Testis (tissue), 5 donors: ENCODE measurements at places on chromosomes 1 and 21. TPM values are rescaled to one million over a fixed set of nuclear protein-coding genes. Genes with fewer than 3 reads are reported as not detected.

The DIO1 gene
- 0.81 TPM for total RNA-seq

The IFI44L gene
- 15.8 TPM for total RNA-seq

The IVL gene
- total RNA-seq: not detected

The KCNK1 gene
- 1.8 TPM for total RNA-seq

The CELA3B gene
- total RNA-seq: 0.63 TPM

GRCh38 chr1:151638812-151639211 is 27.0 kb downstream of the SNX27 start:
- H3K36me3 ChIP-seq: no peaks in the 10 kb centered on the region
- DNase-seq: no peak
- H3K27me3 ChIP-seq: no peaks in the 10 kb centered on the region
- peaks cover 8% of the 10 kb centered on the region for H3K4me1 ChIP-seq
- no peak overlapping the region for H3K4me3 ChIP-seq
- H3K27ac ChIP-seq: no peak overlapping the region

DNA sequence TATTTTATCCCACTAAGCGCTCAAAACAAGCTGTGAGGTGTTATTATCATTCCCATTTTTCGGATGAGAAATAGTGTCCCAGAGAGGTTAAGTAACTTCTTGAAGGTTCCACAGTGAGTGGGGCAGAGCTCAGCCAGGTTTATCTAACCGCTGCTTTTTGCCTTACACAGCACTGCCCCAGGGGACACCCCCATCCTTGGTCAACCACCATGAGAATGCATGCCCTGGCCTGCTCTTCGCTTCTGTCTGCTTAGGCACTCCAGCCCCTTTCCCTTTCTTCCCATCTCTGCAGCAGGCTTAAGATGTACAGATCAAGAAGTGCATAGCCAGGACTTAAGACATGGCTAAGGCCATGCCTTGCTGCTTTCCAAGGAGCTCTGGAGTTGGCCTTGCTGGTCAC is 159.0 kb upstream of the CD34 start:
- H3K27ac ChIP-seq: no peak overlapping the region
- DNase-seq: no peak
- H3K27me3 ChIP-seq: no peaks in the 10 kb centered on the region
- H3K4me3 ChIP-seq: no peak overlapping the region
- H3K36me3 ChIP-seq: no peaks in the 10 kb centered on the region
- H3K4me1 ChIP-seq: peaks cover 12% of the 10 kb centered on the region

GRCh38 chr1:27646676-27647075 is 11.7 kb upstream of the FGR start:
- no peaks in the 10 kb centered on the region for H3K36me3 ChIP-seq
- peaks cover 5% of the 10 kb centered on the region for H3K4me1 ChIP-seq
- no peaks in the 10 kb centered on the region for H3K27me3 ChIP-seq

GRCh38 chr1:108823632-108824031 is 33.3 kb downstream of the AKNAD1 start:
- H3K27me3 ChIP-seq: no peaks in the 10 kb centered on the region
- DNase-seq: no peak
